ENCODE measurements at places on chromosomes 16 and 17.

GRCh38 chr17:80428796-80429195 lies 13.8 kb downstream of the ENDOV start:
- DNase-seq = no peak

DNA sequence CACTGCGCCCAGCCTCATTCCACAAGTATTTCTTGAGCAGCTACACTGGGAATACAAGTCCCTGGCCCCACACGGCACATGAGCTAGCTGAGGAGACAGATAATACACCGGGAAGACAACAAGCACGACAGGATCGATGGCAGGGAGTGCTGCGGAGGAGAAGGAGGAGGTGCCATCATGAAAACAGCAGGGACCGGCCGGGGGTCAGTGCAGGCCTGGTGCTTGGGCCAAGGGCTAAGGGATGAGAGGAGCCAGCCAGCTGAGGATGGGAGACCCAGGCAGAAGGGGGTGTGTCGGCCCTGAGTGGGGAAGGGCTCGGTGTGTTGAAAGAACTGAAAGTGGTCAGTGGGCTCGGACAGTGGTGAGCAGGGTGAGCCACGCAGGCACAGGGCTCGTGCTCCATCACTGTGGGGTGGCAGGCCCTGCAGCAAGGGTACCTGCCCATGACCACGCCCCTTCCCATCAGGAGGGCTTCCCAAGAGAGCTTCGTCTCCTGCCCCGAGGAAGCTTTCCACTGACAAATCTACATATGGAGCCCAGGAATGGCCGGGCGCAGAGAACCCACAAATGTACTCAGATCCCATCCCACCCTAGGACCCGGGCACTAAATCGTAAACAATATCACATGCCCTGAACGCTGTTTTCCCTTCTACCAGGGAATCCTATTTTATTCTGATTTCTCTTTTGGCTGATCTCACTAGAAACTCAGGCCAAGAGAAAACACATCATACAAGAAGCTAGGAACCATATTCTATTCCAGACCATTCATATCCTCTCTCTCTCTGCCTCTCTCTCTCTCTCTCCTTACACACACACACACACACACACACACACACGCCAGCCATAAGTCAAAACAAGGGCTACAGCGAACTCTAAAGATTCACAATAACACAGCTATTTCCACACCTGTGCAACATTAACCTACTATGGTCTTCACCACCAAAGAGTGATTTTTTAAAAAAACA lies 50.7 kb upstream of the TNRC6C start:
- no peak for DNase-seq

- no peak for DNase-seq
Observed at GRCh38 chr17:82973456-82974135, 105.8 kb upstream of the METRNL start.

- no peak for DNase-seq
Observed at GRCh38 chr17:74528491-74529199, 2.6 kb downstream of the CD300LB start.

DNA sequence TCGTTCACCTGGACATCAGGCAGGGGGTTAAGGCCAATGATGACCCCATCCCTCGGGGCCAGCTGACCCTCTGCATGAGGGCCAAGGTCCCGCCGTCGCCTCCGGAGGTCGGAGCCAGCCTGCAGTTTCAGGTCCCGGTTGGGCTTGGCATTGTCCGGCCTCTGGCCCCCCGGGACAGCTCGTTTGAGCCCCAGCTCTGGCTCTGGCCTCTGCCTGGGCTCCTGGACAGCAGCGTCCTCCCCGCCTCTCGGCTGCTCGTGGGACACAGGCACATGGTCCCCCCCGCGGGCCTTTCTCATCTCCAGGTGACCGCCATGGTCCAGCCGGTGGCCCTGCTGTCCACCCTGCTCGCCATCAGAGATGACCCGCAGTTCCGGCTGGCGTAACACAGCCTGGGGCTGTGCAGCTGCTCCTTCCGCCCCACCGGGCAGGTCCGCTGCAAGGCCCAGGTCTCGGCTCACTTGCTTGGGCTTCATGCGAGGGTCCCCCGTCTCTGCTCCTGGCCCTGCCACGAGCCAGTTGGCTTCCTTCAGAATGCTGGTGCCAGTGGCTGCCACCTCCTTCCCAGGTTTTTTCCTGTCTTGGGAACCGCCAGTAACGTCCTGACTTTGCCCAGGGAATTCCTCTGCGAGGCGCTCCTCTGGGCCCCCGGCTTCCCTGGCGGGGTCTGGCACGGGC lies 6.7 kb downstream of the NDUFAF8 start:
- DNase-seq = no peak

- DNase-seq = no peak
Observed at GRCh38 chr17:37844977-37845293, 79.3 kb upstream of the TBC1D3K start.

GRCh38 chr16:30766206-30766932 lies 4.2 kb downstream of the RNF40 start:
- no peak for DNase-seq

DNA sequence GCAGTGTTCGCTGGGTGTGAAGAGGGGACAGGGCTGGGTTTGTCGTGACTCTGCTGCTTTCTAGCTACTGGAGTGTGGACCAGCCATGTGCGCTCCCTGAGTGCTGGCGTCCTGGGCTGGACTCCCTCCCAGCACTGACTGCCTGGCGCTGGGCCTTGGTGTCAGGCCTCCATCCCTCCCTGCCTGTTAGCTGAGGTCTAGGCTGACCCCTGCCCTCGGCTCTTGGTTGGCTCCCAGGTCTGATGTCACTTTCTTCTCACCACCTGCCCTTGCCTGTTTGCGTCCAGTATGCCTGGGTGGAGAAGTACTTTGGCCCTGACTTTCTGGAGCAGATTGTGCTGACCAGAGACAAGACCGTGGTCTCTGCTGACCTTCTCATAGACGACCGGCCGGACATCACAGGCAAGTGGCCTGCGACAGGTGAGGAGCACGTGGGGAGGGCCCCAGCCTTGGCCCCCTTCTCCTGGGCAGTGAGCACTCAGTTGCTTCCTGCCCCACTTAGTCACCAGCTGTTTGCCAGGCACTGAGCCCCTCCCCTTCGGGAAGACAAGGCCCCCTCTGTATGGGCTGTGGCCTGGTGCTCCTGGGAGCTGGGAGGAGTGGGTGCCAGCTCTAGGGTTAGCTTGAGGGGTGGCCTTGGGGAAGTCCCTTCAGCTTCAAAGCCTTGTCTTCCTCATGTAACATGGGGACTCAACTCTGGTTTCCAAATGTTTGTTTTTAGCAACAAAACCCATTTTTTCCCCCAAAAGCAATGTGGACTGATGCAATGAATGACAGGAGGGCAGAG lies 41.5 kb downstream of the NT5M start:
- no peak for DNase-seq

- DNase-seq = no peak
Observed at GRCh38 chr17:58272367-58273280, 8.1 kb downstream of the MPO start.

DNA sequence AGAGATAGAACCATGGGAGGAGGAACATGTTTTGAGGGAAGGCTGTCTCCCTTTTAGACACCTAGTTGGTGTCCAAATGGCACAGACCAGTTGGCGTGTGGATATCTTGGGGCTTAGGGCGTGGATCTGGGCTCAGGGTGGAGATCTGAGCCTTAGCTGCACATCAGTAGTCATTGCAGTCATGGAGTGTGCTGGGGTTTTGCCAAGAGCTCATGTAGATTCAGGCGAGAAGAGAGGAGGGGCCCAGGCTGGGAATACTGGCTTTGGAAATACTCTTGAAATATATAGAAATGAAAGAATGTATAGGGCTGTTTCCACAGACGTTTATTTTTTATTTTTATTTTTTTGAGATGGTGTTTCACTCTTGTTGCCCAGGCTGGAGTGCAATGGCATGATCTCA lies 92.0 kb downstream of the PRKCB start:
- DNase-seq = no peak

DNA sequence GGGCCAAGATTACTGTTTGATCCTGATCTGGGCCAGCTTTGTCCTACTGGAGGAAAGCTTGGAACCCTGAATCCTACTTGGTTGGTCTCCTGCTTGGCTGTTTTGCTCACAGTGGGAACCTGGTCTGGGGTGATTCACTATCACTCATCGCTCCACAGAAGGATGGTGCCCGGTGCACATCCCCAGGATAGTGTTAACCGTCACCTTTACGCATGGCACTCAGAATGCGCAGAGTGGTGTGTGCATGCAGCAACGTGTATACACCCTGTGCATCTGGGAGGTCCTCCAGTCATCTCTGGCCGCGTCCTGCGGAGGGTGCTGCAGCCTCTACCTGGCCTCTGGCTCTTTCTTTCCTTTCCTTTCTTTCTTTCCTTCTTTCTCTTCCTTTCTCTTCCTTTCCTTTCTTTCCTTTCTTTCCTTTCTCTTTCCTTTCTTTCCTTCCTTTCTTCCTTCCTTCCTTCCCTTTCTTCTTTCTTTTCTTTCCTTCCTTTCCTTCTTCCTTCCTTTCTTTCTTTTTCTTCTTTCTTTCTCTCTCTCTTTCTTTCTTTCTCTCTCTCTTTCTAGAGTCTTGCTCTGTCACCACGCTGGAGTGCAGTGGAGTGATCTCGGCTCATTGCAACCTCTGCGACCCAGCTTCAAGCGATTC lies 13.1 kb downstream of the SOCS3 start:
- DNase-seq = no peak

DNA sequence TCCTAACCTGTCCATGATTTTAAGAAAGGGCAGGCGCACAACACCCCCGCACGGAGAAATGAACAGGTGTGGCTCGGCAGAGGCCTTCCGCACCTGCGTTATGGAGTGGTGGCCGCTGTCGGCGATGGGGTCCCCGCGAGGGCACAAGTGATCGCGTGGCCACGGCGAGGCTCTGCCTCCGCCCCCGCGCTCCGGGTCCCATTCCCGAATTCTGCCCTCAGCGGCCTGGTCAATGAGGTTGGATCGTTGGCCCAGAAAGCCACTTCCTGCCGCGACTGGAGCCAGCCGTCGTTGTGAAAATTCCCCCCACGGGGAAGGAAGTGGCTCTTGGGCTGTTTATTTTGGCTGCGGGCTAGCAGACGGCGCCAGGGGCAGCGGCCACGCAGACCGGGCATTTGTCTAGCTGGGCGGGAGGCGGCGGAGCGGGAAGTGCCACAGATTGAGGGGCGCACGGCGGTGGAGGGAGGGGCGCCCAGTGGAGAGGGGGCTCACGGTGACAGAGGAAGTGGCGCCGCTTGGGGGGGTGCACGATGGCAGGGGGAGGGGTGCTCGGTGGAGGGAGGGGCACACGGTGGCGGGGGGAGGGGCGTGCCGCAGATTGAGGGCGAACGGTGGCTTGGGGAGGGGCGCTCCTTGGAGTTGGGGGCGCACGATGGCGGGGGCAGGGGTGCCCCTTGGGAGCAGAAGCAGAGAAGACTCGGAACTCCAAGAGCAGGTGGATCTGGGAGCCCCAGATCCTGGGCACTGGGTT lies 25.0 kb downstream of the MRC2 start:
- no peak for DNase-seq

DNA sequence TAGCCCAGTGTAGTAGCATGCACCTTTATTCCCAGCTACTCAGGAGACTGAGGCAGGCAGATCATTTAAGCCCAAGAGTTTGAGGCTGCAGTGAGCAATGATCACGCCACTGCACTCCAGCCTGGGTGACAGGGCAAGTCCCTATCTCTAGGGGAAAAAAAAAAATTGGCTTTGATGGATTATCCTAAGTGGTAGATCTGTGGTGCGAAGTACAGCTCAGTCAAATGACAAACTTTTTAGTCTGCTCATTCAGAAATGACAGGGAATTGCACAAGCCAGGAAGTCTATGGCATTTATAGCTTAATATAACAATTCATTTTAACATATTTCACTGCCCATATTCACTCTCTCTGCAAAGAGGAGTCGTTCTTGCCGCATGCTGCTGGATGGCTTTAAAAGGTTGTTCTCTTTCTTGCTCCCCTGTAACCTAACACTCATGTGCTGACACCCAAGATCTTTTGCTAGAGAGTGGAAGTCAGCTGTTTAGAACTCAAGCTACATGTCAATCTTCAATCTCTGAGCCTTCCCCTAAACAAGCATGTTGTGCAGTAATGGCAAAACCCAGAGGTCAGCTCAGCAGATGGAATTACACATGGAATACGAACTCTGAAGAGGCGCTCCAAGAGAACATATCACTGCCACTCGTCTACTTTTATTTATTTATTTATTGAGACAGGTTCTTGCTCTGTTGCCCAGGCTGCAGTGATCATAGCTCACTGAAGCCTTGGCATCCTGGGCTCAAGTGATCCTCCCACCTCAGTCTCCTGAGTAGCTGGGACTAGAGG lies 32.8 kb downstream of the RNF157 start:
- no peak for DNase-seq

DNA sequence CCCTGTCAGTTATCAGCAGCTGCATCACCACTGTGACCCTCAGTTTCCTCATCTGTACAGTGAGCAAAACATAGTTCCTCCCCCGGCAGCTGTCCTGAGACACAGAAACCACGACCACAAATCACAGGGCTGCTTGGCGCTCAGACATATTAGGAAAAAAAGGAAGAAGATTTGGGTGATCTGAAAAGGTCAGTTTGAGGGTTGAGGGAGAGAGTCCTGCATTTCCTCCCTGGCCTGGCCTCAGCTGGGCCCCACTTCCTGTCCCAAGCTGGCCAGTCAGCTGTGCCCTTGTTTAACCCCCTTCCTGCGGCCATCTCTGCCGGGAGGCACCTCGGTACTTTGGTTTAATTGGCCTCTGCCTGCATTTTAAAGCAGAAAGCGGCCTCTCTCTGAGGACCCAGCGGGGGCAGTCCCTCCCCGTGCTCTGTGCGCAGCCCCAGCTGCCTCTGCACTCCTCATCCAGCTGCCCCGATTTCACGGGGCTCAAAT lies 24.0 kb upstream of the CIBAR2 start:
- DNase-seq = no peak

Measured in stimulated activated naive CD4-positive, alpha-beta T cell (primary cell).